ENCODE measurements at places on chromosomes 6 and 20.

- DNase-seq, result no peak
These were observed at the start of gene PRDM13 for GRCh38 chr6:99606656-99607415. Gene PRDM13 (plus strand): TSS chr6:99606833. CDS start chr6:99607035, 202 bp downstream.

DNA sequence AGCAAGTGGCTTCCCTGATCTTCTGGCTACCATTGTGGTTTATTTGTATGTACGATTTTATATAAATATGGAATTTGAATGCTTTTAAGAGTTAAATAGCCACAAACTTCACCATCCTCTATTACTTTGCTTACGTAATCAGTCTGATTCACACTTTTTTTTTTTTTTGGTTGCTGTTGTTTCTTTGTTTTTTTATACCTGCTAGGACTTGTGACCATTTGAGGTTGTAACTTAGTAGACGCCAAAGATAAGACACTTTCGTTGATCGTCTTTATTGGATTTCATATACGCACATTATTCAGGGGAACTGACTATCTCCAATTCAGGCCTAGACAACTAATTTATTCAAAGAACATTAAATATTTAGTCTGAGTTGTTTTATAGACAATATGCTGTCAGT is 559.0 kb downstream of the CBLN4 start:
- DNase-seq, result no peak

DNA sequence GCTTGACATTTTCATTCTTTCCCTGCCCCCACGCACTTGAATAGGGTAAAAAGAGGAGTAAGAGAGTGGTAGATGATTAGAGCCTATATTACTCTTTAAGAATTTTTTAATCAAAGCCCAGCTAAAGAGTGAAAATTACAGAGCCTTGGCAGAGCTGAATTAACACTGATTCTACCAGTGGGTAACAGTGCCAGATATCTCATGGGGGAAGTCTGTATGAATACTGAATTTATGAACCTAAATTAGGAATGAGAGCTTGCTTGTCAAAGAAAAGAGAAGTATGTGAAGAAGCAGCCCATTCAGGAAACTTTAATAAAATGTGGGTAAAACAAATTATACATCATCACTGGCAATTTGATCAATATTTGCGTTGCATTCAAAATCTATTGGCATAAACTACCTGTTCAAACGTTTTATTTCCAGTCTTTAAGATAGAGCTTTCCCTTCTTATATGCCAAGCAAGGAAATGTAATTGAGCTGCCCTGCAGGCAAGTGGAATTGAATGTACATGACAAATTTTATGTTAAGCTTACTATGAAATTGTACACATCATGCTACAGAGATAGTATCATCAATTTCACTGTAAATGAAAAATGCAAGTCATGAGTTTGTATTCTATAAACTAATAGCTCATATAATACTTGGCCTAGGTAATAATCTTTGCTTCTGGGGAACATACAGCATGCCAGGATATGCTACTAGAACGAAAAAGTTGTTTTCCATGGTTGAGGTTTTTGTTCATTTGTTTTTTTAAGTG is 14.5 kb downstream of the SOBP start:
- DNase-seq, result no peak

- no peak for DNase-seq
These were observed 12.1 kb downstream of the SLC2A4RG start for GRCh38 chr20:63751471-63752271.

GRCh38 chr6:160837146-160837545 is 135.1 kb downstream of the PLG start:
- no peak for DNase-seq

DNA sequence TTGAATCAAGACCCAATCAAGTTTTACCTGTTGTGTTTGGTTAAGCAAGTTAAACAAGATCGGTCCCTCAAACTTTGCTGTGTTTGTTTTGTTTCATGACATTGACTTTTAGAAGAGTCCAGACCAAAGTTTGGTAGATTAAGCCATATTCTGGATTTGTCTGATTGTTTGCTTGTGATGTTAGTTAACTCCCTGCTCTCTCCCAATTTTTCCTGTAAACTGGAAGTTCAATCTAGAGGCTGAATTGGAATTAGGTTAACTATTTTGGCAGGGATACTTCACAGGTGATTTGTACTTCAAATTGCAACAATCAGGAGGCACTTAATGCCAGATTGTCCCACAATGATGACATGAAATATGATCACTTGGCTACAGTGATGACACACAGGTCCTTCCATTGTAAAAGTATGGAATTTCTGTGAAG is 13.6 kb upstream of the SH3BGRL2 start:
- no peak for DNase-seq

GRCh38 chr20:709423-709822 is 33.8 kb upstream of the SCRT2 start:
- DNase-seq, result no peak

- DNase-seq, result no peak
These were observed 6.4 kb upstream of the SLC12A5 start for GRCh38 chr20:46022411-46023147.

DNA sequence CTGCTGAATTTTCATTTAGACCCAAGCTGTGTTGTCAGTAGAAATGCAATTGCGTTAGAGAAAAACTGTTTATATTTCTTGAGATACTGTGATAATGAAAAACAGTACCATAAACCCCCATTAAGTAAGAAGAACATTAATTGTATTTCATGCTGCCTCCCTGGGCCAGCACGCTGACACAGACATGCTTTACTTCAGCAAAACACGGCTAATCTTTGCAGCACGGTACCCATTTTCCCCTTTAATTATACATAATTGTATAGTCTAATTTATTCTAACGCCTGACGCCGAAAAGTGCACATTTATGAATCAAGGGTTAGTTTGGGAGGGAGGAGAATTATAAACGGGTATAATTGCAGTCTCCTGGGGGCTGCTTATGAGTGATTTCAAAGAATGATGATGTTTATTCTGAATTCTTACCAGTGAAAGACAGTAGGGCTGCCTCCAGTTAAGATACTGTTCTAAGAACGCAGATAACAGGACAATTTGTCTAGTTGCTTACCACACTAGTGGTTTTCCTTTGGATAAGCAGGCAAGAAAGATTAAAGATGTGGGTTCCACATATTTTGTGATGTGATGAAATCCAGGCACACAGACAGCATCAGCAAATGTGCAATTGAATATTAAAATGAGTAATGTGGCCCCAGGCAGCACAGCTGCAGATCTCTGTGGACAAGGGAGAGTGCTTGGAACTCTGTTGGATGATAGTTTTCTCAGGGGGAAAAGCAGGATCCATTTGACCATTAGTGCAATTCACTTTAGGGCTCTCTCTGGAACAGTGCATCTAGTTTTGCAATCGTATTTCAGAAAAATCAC is 4.7 kb upstream of the SULF2 start:
- no peak for DNase-seq

- no peak for DNase-seq
These were observed 10.1 kb downstream of the PIM1 start for GRCh38 chr6:37180075-37180474.

DNA sequence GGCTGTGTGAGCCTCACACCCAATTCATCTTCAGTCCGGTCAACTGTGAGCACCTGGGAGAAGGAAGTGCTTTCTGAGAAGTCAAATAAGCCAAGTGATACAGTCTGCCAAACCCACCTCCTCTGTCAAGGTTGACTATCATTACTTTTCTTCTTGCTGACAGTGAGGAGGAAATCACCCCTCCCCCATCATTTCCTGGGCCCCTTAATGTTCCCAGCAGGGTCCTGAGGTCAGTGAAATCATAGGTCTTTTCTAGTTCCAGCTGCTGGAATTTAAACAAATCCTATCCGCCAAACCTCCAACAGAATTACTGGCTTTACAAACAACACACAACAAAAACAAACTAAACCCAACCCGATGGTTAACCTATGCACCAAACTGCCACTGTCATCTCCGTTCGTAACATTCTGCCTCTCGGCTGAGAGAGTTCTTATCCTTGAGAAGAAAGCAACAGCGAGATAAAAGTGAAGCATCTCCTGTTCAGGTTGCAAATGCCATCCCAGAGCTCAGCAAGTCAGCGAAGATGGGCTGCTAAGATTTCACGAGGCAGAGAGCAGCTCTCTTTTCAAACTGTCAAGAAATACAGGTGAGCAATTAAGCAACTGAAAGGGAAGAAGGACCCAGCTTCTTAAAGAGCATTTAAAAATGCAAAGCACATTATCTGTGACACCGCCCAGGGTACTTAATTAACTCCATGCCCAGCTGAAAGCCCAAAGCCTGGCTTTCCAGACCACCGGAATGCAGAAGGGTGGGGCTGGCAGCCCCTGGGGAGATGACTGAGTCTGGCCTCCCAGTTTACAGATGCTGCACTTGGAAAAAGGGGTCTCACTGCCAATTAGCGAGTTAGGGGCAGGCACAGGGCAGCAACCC is 24.7 kb downstream of the GFOD1 start:
- no peak for DNase-seq

GRCh38 chr6:34391786-34392496 is 528 bp downstream of the NUDT3 start:
- DNase-seq, result peak; percentile 42

DNA sequence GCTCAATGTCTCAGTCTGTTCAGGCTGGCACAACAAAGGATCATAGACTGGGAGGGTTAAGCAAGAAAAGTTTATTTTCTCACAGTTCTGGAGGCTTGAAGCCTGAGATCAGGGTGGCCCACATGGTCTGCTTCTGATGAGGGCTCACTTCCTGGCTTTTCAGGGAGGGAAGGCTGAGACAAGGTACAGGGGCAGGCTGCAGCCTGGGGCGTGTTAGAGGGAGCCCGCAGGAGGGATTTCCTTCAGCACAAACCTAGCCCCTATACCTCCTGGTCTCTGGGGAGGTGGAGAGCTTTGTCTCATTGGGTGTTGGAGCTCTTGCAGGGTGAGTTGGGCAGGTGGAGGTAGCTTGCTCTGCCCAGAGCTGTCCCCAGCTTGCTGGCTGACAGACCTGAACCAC is 81.1 kb upstream of the GPR6 start:
- DNase-seq, result no peak

Data from NCI-H446 treated with DMSO at 0.1 percent for 48 hours (cell line).